Hepatocyte (in vitro differentiated cells): ENCODE measurements at places on chromosomes 7 and 10.

- DNase-seq: no peak
Measured at GRCh38 chr7:106371629-106372028, 86.8 kb upstream of the NAMPT start.

- no peak for DNase-seq
Measured at GRCh38 chr10:43647576-43647975, 1.1 kb downstream of the ZNF32 start.

GRCh38 chr7:66950763-66951162 is 29.7 kb downstream of the TMEM248 start:
- DNase-seq: no peak

GRCh38 chr7:100897772-100898454 is 2.2 kb upstream of the ACHE start:
- DNase-seq: peak; percentile 66

DNA sequence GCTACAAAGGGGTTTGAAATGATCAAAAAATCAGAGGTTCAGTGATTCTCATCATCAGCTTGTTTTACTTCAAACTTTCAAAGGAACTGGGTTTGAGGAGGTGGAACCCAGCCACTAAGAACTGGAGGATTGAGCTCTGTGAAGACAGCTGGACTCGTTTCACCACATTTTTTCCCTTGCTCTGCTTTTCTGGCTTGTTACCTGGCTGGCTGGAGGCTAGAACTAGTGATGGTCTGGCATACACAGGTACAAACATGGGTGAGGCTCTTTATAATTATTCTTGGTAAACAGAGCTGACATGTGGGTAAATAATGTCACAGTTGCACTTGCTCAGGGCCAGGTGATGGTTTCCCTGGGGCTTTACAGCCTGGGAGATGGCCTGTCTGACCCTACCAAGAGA is 352.5 kb downstream of the FGFR2 start:
- DNase-seq: no peak

- no peak for DNase-seq
Measured at GRCh38 chr10:52855546-52856325, 83.2 kb upstream of the MBL2 start.

DNA sequence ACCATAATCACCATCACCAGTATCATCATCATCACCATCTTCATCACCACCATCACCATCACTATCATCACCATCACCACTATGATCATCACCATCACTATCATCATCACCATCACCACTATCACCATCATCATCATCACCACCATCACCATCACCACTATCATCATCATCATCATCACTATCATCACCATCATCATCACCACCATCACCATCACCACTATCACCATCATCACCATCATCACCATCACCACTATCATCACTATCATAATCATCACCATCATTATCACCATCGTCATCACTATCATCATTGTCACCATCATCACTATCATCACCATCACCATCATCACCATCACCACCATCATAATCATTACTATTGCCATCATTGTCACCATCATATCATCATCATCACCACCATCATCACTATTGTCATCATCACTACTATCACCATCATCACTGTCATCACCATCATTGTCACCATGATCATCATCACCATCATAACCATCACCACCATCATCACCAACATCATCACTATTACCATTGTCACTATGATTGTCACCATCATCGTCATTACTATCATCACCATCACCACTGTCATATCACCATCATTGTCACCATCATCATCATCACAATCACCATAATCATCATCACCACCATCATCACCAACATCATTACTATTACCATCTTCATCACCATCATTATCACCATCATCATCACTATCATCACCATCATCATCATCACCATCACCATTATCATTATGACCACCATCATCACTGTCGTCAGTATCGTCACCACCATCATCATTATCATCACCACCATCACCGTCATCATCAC is 154.7 kb downstream of the ACTR3B start:
- DNase-seq: no peak

GRCh38 chr7:20151708-20152456 is 65.3 kb downstream of the MACC1 start:
- no peak for DNase-seq
